Motor neuron (in vitro differentiated cells): ENCODE measurements at places on chromosomes 4 and X. TPM values are rescaled to one million over a fixed set of nuclear protein-coding genes. Genes with fewer than 3 reads are reported as not detected.

The ZNF674 gene
- total RNA-seq = 3.5 and 4.0 TPM in 2 replicates

The MAOB gene
- 21.8 and 25.9 TPM in 2 replicates for total RNA-seq

The GPR173 gene
- total RNA-seq = 37.0 and 38.7 TPM in 2 replicates

The TCEAL7 gene
- total RNA-seq = 0.45 TPM in 1 of 2 replicates, not detected in the other

The LEF1 gene
- total RNA-seq = 1.3 and 3.3 TPM in 2 replicates

The MAGEA3 gene
- total RNA-seq = 1.00 and 1.3 TPM in 2 replicates

The TREX2 gene
- total RNA-seq = 0.70 and 1.1 TPM in 2 replicates

The DNAAF6 gene
- 0.16 TPM in 1 of 2 replicates, not detected in the other for total RNA-seq

GRCh38 chrX:3415011-3415410 lies 68.6 kb upstream of the MXRA5 start:
- no peak for ATAC-seq

DNA sequence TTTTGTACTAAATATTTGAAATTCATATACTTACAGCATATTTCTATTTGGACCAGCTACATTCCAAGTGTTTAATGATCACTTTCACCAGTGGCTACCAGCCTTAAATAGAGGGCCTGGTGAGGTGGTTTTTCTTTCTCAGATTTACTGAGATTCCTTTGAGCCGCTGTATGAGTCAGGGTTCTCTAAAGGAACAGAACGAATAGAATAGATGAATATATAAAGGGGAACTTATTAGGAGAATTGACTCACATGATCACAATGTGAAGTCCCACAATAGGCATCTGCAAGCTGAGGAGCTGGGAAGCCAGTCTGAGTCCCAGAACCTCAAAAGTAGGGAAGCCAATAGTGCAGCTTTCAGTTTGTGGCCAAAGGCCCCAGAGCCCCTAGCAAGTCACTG lies 146.2 kb upstream of the TLL1 start:
- no peak for ATAC-seq

GRCh38 chr4:169293343-169294176 lies 22.8 kb upstream of the SH3RF1 start:
- no peak for ATAC-seq

GRCh38 chr4:120785202-120785601 lies 137.3 kb downstream of the PRDM5 start:
- no peak for ATAC-seq

- ATAC-seq = no peak
Observed at GRCh38 chr4:142818031-142818430, 28.1 kb downstream of the INPP4B start.

DNA sequence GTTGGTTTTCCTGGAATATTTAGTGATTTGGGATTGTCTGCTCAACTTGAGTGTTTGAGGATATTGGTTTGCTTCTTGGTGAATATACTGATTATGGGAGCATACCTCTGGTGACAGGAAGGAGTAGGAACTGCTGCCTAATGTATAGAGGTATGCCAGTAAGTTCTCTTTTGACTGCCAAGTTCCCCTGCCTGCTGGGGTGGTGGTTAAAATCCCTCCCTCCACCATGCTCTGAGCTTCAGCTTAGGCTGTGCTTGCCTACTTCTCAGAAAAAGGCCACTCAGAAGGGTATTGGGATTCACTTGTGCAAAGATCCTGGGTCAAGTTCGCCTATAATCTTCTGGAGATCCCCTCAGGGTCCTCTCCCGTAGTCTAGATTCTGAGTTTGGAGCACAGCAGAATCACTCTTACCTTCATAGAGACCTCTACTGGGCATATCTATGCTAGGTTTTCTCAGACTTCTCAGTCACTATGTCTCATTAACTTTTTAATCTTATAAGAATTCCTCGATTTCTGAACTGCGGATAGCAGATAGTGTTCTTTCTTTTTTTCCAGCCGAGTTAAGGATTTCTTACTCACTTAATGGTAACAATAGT lies 44.7 kb upstream of the DCK start:
- no peak for ATAC-seq

DNA sequence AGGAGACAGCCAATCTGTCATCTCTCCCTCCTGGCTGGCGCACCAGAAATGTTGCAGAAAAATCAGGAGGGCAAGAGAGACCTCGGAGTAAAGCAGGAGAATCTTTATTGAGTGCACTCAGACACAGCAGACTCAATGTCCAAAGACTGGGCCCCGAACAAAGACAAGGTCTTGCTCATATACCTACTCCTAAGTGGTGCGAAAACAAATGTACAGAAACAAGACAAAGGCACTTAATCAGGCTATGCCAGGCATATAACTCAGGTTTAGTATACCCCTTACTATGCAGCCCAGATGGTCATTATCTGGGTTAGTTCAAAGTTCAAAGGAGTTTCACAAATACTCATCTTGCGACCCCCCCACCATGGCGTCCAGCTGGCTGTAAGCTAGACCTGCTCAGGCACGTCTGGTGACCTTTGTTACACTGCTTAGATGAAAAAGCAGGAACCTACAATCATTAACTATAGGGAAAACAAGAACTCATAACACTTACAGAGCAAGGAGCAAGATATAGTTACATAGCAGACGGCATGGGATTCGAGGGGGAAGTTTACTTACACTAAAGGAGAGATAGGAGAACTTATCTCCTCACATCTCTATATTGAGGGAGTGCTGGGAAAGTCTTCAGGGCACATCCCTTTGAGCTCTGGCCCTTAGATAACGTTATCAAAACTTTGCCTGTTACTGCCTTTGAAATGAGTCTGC lies 27.5 kb downstream of the SULT1E1 start:
- ATAC-seq = no peak

GRCh38 chrX:67700602-67701001 lies 156.8 kb downstream of the AR start:
- no peak for ATAC-seq

DNA sequence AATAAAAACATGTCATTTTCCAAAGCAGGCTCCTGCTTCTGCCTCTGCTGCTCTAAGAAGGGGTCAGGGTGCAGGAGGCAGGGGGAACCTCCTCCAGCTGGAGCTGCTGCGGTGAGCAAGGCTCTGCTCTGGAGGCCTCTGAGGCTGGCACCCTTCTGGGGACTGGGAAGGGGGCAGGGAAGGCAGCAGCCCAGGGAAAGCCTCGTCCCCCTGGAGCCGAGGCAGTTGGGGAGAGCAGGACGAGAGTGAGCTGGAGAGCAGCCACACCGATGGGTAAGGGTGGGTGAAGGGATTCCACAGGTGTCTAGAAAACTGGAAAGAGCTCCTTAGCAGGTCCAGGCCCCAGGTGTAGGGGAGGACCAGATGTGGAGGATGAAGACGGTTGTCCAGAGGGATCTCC lies 2.0 kb upstream of the CTAG2 start:
- no peak for ATAC-seq

- ATAC-seq = no peak
Observed at GRCh38 chr4:182494103-182494502, 250.9 kb downstream of the TENM3 start.

GRCh38 chr4:110164856-110165255 lies 33.6 kb downstream of the ELOVL6 start:
- ATAC-seq = no peak
